Bronchial smooth muscle cell (primary cell): ENCODE measurements at places on chromosomes 5 and 9. TPM values are rescaled to one million over a fixed set of nuclear protein-coding genes. Genes with fewer than 3 reads are reported as not detected.

Gene NR5A1
- not detected in 2 replicates for total RNA-seq

Gene FLT4
- 0.09 and 0.16 TPM in 2 replicates for total RNA-seq

Gene PCDHAC1
- total RNA-seq, result under 0.01 and 0.09 TPM in 2 replicates

Gene SLC28A3
- 0.09 and 0.16 TPM in 2 replicates for total RNA-seq

Gene RNF145
- 35.3 and 47.3 TPM in 2 replicates for total RNA-seq

Gene GADD45G
- 0.32 and 3.3 TPM in 2 replicates for total RNA-seq

Gene DMRT3
- total RNA-seq, result not detected in 2 replicates

Gene SGTB
- total RNA-seq, result 4.6 and 6.5 TPM in 2 replicates

Gene LHX3
- total RNA-seq, result not detected in 2 replicates

Gene HAVCR2
- 0.16 and 3.3 TPM in 2 replicates for total RNA-seq

Gene SLC2A6
- total RNA-seq, result 4.3 and 5.7 TPM in 2 replicates
